ENCODE measurements at places on chromosomes 13 and 19.
A peak's percentile ranks its signal among the peaks of the same experiment; 100 is the strongest.

DNA sequence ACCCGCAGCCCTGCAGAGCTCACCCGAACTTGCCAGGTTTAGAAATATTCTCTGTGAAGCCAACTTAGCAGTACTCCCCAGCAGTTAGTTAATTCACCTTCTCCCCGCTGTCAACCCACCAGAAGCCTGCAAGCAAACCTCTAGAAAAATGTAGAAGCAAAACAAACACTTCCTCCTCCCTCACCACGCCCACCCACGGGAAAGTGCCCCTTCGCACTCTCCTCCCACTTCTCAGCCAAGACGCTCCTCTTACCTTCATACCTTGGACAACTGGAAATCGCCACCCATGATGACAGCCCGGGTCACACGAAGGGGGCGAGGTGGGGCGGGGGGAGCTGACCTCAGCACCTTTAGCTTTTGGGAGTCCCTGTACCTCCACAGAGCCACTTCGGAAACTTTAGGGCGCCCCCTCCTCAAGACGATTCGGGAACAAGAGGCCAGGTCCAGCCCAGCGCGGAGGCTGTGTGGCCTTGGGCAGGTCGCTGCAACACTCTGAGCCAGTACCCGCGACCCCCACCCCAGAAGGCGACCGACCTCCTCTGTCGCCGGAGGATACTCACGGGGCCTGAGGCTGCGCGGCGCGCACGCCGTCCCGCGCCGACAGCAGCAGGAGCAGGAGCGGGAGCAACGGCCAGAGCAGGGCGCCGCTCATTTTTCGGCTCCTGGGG is 485 bp downstream of the CPAMD8 start:
- DNase-seq = peak; percentile 61

GRCh38 chr19:13884726-13885591 is 8.0 kb downstream of the NANOS3 start:
- DNase-seq = no peak

GRCh38 chr13:76889254-76889653 is 3.0 kb upstream of the KCTD12 start:
- no peak for DNase-seq

DNA sequence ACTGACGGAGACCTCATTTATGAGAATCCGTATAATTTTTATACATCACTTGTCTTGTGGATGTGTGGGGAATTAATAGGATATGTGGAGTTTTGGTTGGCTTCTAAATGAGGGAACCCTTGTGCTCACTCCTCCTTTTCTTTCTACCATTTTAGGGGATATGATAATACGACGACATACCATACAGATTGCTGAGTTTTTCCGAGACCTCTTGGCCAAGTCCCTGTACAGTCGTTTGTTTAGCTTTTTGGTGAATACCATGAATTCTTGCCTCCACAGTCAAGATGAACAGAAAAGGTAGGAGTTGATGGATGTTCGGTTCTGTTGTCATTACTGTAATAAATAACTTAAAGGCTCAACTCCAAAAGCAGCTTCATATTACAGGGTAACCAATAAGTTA is 335.2 kb downstream of the MYO16 start:
- DNase-seq = no peak

- DNase-seq = no peak
Measured at GRCh38 chr19:5232798-5233505, 107.7 kb downstream of the PTPRS start.

GRCh38 chr13:27915301-27916207 is 4.2 kb upstream of the PDX1 start:
- no peak for DNase-seq

GRCh38 chr13:36363366-36363863 is 17.2 kb upstream of the SPART start:
- no peak for DNase-seq

GRCh38 chr19:56139847-56140582 is 1.1 kb upstream of the ZNF444 start:
- DNase-seq = no peak

GRCh38 chr19:10412257-10412977 is 7.9 kb upstream of the PDE4A start:
- DNase-seq = no peak

- no peak for DNase-seq
Measured at GRCh38 chr13:76597868-76598267, 288.3 kb downstream of the KCTD12 start.

- DNase-seq = no peak
Measured at GRCh38 chr19:37217480-37217774, 587 bp upstream of the ZNF383 start.

Data from retina (tissue), 1 donor.